NCI-H1092 (cell line): ENCODE measurements at places on chromosomes 6 and 20.

GRCh38 chr20:63951398-63952209 is 4.6 kb downstream of the UCKL1 start:
- DNase-seq, result no peak

DNA sequence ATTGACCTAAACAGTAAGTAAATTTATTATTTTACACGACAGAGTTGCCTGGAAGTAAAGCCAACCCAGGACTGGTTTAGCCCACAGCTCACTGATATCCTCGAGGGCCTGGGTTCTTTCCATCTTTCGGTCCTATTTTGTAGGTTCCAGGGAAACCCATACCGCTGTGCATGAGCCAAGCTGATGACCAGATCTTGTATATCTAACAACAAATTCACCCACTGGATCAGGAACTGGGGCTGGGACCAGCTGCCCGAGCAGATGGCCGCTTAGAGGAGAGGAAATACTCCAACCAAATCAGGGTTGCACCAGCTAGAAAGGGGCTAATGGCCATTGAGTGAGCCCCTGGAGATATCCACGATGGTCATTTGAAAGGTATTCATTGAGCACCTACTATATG is 139.2 kb downstream of the BACH2 start:
- DNase-seq, result no peak

DNA sequence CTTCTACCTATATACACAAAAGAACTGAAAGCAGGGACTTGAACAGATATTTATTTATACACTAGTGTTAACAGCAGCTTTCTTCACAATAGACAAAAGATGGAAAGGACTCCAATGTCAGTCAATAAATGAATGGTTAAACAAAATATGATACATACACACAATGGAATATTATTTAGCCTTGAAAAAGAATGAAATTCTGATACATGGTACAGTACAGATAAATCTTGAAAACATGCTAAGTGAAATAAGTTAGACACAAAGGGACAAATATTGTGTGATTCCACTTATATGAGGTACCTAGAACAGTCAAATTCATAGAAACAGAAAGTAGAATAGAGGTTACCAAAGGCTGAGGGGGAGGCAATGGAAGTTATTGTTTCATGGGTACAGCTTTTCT is 79.8 kb upstream of the ADTRP start:
- DNase-seq, result no peak

DNA sequence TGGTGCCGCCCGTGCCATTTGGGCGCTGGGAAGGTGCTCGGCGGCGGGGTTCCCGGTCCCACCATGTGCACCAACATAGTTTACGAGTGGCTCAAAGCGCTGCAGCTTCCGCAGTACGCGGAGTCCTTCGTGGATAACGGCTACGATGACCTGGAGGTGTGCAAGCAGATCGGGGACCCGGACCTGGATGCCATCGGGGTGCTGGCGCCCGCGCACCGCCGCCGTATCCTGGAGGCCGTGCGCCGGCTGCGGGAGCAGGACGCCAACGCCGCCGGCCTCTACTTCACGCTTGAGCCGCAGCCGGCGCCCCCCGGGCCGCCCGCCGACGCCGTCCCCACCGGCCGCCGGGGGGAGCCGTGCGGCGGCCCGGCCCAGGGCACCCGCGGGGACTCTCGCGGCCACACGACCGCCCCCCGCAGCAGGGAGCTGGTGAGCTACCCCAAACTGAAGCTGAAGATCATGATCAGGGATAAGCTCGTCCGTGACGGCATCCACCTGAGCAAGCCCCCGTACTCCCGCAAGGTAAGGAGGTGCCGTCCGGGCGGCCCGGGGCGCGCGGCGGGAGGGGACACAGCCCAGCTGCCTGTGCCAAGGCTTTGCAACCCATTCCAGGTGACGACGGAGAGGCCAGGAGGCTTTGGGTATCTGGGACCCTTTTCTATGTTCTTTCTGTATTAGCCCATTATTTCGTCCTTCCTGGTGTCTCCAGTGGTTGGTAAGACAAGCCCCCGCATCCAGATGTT is 547 bp downstream of the SAMD5 start:
- no peak for DNase-seq

GRCh38 chr6:39310542-39310941 is 3.7 kb downstream of the KCNK17 start:
- DNase-seq, result no peak

- no peak for DNase-seq
Measured at GRCh38 chr20:52349806-52350205, 158.2 kb upstream of the ZFP64 start.

DNA sequence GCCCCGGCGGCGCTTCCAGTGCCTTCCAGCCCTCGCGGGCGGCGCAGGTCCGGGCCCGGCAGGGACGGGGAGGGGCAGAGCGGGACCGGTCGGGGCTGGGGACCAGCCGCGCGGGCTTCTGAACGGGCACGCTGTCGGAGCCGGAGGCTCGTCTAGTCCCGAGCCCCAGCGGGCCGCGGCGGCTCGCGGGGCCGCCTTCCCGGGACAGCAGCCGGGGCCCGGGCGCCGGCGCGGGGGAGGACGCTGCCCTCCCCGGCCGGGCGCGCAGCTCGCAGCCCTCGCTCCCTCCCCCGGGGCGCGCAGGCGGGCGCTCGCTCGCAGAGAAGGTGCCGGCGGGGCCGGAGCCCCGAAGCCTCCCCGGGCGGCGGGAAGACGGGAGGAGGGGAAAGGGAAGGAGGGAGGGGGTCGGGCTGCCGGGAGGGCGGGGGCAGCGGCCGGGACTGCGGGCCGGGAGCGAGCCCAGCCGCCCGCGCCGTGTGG is 696 bp upstream of the SIRPA start:
- no peak for DNase-seq

DNA sequence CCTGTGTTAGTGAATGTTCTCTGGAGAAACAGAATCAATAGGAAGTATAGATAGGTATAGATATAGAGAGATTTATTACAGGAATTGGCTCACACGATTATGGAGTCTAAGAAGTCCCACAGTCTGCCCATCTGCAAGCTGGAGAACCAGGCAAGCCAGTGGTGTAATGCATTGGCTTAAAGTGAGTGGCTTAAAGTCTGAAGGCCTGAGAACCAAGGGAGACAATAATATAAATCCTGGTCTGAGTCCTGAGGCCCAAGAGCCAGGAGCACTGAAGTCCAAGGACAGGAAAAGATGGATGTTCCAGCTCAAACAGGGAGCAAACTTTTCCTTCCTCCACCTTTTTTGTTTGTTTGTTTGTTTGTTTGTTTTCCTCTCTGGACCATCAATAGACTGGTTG is 131.2 kb upstream of the LRFN2 start:
- DNase-seq, result no peak

DNA sequence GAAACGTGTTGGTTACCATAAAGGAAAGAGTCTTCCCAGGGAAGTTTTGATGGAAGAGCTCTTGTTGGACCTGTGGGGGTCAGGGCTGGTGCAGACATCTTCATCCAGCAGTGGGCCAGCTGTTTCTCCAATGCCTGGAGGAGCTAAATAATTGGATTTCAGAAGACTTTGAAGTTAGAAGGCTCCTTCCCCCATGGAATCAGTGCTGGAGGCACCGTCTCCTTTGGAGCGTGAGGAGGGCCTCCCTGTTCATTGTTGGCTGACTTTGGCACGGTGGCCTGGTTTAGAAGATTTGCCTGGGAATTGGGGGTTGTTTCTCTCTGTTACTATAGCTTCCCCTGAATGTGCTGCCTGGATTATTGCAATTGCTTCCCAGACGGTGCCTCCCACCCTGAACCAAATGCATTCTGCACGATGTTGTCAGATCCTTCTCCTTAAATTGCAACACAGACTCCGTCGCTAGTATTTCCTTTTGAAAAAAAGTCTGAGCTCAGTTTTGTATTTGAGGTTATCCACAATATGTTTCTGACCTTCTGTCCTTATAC is 27.7 kb upstream of the KCNG1 start:
- DNase-seq, result no peak

- no peak for DNase-seq
Measured at GRCh38 chr6:127383988-127384387, 40.6 kb upstream of the ECHDC1 start.

- no peak for DNase-seq
Measured at GRCh38 chr6:3789896-3790558, 38.5 kb upstream of the PXDC1 start.

- no peak for DNase-seq
Measured at GRCh38 chr20:48313324-48313723, 514.5 kb downstream of the PREX1 start.

- DNase-seq, result no peak
Measured at GRCh38 chr20:17797161-17797560, 97.4 kb downstream of the BANF2 start.

DNA sequence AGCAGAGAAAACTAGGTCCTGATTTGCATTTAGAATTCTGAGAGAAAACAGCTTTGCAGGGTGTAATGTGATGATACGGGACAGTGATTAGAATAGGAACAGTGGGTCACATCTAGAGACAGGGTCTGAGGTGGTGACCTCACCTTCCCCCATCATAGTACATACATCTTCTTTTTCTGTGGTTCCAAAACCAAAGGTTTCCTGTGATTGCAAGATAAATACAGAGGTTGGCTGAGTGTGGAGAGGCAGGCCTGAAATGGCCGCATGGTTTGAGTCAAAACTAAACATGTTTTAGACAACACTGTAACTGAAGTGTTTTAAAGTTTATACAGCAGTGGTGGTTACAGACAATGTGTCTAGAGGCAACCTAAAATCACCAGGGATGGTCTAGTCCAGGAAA is 10.4 kb upstream of the NT5DC1 start:
- no peak for DNase-seq

GRCh38 chr6:125983246-125983945 is 2.9 kb upstream of the TRMT11 start:
- no peak for DNase-seq

DNA sequence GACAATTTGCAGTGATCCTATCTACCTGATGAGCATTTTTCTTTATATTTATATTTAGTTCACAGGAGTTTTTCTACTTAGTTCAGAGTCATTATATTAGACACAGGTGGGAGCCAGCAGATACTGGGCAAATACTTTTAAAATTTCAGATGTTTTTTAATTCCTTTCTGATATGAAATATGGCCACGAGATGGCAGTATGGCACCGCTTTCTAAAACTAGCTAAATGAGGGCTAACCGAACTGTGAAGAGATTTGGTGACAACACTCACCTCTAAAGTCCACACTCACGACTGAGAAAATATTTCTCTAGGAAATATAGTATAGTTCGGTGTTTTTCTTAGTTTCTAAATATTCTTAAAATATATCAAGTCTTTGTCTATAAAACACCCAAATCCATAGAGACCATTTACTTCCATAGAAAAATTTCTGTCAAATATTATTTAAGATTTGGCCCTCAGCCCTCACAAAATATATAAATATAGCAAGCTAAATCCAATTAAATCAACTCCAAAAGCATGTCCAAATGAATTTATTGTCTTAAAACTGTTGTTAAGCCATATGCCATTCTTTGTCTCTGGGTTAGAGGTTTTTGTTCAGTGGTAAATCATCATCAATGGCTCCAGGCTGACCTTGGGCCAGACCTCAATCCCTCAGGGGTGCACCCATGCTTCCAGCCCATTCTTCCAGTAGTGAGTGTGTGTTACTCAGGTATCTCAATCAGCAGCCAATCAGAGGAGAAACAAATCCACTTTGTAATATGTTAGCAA is 63.6 kb downstream of the HUS1B start:
- DNase-seq, result peak; percentile 2

DNA sequence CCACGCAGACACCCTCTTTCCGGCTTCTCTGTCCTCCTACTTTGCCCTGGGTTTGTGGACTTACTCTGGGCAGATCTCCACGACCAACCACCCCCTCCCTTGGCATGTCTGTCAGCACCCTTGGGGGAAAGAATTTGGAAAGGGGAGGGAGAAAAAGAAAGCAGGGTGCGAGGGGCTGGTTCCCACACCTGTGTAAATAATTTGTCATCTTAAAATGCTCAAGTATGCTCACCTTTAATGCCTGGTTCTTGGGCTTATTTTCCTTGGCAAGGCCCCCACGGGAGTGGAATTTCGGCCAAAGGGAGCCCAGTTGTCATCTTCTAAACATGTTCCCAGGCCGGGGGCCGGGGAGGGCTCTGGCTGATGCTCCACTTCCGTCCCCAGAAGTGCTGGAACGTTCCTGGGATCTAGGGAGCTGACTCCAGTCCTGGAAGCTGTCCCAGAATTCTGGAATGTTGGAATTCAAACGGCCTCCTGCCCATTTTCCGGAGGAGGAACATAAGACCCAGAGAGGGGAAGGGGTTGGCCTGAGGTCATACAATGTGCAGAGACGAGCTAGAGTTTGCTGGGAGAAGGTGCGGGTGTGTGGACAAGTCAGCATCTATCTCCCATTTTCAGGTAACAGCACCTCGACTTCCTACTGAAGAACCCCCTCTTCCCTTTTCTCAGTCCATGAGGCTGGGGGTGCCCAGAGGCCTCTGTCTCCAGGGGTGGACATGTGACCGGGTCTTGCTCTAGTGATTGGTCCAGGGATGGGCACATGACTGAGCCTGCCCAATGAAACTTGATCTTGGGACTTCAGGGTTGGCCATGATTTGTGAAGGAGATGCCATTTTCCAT is 122.3 kb downstream of the CEBPB start:
- DNase-seq, result no peak

GRCh38 chr6:99498421-99498820 is 16.8 kb downstream of the USP45 start:
- DNase-seq, result no peak

GRCh38 chr6:68046756-68047155 is 588.3 kb upstream of the ADGRB3 start:
- DNase-seq, result no peak

DNA sequence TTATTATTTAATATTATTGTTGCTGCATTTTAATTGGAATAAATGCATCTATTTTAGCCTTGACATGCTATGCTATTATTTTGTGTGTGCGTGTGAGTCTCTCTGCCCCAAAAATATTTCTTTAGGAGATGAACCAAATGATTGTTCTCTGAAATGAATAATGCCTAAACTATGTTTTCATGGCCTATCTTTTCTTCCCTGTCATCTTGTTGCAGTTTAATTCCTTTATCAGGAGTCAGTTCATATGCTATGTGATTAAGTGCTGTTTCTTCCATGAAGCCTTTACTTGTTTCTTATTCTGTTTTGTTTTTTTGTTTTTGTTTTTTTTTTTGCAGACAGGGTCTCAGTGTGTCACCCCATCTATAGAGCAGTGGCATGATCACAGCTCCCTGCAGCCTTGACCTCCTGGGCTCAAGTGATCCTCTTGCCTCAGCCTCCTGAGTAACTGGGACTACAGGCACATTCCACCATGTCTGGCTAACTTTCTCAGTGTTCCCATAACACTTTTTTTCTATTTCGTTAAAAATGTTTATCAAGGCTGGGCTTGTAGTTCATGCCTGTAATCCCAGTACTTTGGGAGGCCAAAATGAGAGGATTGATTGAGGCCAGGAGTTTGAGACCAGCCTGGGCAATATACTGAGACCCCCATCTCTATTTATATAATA is 25.7 kb downstream of the TPX2 start:
- no peak for DNase-seq

DNA sequence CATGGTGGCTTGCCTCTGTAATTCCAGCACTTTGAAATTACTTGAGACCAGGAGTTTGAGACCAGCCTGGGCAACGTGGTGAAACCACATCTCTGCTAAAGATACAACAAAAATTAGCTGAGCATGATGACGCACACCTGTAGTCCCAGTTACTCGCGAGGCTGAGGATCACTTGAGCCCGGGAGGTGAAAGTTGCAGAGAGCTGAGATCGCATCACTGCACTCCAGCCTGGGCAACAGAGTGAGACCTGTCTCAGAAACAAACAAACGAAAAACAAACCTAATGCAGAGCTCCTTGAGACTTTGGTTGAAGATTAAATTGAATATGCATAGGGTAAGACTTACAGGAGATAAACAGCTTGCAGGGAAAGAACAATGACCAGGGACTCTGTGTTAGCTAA is 80.8 kb downstream of the SCAF8 start:
- DNase-seq, result no peak

GRCh38 chr6:118382126-118382525 is 166.0 kb upstream of the PLN start:
- no peak for DNase-seq
